Cortex of kidney (tissue), 1 donor: ENCODE measurements at places on chromosomes 12 and 14.

DNA sequence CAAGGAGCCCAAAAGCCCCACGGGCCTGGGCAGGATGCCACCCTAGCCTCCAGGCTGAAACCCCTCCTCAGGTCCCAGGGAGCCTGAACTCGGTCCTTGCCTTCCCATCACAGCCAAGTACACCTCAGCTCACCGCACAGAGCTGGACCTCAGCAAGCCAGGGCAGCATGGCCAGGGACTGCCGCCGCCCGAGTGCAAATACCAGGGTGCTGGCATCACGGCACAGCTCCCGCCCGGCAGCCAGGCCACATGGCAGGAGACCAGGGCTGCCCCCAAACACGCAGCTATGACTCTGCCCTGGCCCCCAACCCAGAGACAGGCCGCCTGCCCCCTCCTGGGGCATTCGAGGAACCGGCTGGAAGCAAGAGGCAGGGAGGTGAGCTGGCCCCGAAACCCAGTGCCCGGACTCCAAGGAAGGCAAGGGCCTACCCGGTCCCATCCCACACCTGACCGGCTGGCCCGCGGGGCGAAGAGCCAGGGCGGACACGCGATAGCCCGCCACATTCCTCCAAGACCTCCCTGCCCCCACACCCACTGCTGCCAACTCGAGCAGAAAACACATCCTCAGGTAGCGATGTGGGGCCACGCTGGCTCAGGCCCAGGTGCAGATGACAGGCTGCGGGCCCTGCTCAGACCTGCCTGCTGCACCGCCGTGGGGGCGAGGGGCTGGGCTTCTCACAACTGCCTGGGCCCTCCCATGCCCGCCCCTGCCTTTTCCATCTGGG, 2.7 kb downstream of the JAG2 start:
- DNase-seq = no peak

- DNase-seq = no peak
These were observed 25.7 kb downstream of the TSHR start for GRCh38 chr14:80981156-80981555.

DNA sequence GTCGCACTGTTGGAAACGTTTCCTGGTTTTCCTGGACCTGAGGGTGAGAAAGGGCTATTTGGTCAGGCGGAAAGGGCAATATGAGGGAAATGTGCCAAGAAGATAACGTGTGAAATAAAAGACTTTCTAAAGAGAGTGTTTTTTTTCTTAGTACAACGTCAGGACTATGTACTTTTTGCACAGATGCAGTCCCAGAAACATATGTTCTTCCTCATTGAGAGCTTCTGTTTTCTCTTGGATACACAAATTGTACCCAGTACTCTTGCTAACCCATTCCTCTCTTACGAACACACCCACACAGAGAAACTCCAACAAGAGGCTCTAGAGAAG, 669 bp upstream of the PKP2 start:
- DNase-seq = no peak

DNA sequence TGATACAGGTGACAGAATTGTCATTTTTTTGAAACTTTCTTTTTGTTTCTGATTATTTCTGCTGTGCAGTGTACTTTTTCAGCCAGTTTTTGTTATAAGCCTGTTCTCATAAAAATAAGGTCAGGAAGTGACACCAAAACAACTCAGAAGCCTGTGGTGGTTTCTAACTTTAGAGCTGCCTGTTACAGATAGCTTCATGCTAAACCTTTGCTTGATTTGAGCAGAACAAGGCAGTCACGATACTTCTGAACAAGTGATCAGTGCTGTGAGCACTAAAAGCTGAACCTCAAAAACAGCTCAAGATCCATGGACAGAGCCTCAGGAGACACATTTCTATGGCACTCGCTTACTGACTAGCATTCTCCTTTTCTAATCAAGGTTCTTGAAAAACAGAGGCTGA, 82.0 kb downstream of the PRKCH start:
- no peak for DNase-seq

GRCh38 chr14:103223818-103224352, 100.6 kb downstream of the TNFAIP2 start:
- no peak for DNase-seq

GRCh38 chr14:31543969-31544799, 17.0 kb upstream of the NUBPL start:
- no peak for DNase-seq
